ENCODE measurements at places on chromosomes 6 and 20. TPM values are rescaled to one million over a fixed set of nuclear protein-coding genes. Genes with fewer than 3 reads are reported as not detected.

GRCh38 chr20:60653111-60653845 lies 598.8 kb upstream of the CDH4 start:
- no peak overlapping the region for H3K4me3 ChIP-seq

- no peak for DNase-seq
- H3K36me3 ChIP-seq = no peaks in the 10 kb centered on the region
- no peaks in the 10 kb centered on the region for H3K4me1 ChIP-seq
- no peak within 1 kb of the TSS for H3K27ac ChIP-seq
These were observed at the start of gene SRMS for GRCh38 chr20:63547725-63548480. TSS of gene SRMS (minus strand) at chr20:63547749. CDS start at chr20:63547463, 286 bp downstream.

DNA sequence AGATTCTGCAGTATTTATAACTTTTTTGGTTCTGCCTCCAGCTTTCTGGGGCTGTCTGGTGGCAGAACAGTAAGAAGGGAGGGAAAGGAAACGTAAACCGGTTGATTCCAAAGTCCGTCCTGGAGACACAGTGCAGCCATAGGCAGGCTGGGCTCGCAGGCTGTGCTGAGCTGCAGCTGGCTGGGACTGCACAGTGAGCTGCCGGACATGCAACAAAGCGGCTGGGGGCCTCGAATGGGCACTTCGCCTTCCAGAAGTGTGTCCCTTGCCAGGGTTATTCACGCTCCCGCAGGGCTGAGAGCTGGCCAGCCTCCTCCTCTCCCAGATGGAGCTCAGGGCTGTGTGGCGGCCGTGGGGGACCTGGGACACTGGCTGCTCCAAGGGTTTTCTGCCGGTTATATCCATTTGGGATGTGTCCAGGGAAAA lies 78.1 kb upstream of the CD93 start:
- no peak overlapping the region for H3K4me3 ChIP-seq
- H3K27me3 ChIP-seq = no peaks in the 10 kb centered on the region
- no peak for DNase-seq
- no peaks in the 10 kb centered on the region for H3K4me1 ChIP-seq
- no peak overlapping the region for H3K27ac ChIP-seq

GRCh38 chr20:843912-844311 lies 10.4 kb downstream of the FAM110A start:
- H3K27ac ChIP-seq = no peak overlapping the region
- DNase-seq = no peak
- no peaks in the 10 kb centered on the region for H3K27me3 ChIP-seq
- H3K4me3 ChIP-seq = no peak overlapping the region

- no peaks in the 10 kb centered on the region for H3K36me3 ChIP-seq
- no peaks in the 10 kb centered on the region for H3K27me3 ChIP-seq
- H3K4me1 ChIP-seq = no peaks in the 10 kb centered on the region
- H3K27ac ChIP-seq = no peak overlapping the region
- no peak overlapping the region for H3K4me3 ChIP-seq
These were observed 34.0 kb upstream of the TASP1 start for GRCh38 chr20:13672690-13673089.

- H3K27ac ChIP-seq = no peak overlapping the region
- no peak overlapping the region for H3K4me3 ChIP-seq
- no peak for DNase-seq
- no peaks in the 10 kb centered on the region for H3K36me3 ChIP-seq
- H3K27me3 ChIP-seq = peaks cover 15% of the 10 kb centered on the region
- no peaks in the 10 kb centered on the region for H3K4me1 ChIP-seq
These were observed 2.1 kb downstream of the KHDRBS2 start for GRCh38 chr6:62283796-62284411.

Gene OOEP
- total RNA-seq = 0.32 TPM

Gene HCRTR2
- total RNA-seq = not detected

Gene MLIP
- total RNA-seq = 2.0 TPM

Gene NOX3
- not detected for total RNA-seq

Gene MRPS10
- total RNA-seq = 12.3 TPM

Gene FOXQ1
- total RNA-seq = 7.1 TPM

Gene C20orf204
- 1.0 TPM for total RNA-seq

Gene RAD21L1
- total RNA-seq = not detected

Gene CTCFL
- total RNA-seq = not detected

Gene HSF2
- 3.9 TPM for total RNA-seq
